Activated naive CD4-positive, alpha-beta T cell treated with anti-CD3 and anti-CD28 coated beads, Interleukin-2, amount 50 U/mL, for 16 hours (primary cell): ENCODE measurements at places on chromosomes 1 and 21.
A peak's percentile ranks its signal among the peaks of the same experiment; 100 is the strongest.

DNA sequence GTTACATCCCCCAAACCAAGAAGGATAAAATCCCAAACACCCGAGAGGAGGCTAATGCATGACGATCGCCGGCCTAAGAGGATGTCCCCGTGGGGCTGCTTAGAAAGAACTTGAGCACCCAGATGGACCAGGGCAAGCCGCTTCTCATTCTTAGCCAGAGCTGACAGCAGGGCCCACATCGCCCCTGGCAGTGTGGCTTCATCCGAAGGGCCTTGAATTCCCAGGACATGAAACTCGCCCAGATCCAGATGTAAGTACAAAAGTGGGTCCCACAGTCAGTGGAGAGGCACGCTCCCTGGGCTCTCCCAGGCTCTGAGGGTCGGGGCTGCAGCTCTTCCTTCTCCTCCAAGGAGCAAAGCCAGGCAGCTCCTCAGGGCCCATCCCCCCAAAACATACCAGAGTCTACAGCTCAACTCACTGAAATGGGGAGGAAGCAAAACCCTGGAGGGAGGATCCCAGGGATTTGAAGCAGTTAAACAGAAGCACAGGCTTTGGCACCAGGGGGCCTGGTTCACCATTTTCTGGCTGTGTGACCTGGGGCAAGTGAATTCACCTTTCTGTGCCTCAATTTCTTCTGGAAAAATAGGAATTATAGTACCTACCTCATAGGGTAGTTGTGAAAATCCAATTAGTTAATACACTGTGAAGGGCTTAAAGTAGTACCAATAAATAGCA, 85.6 kb downstream of the MAN1C1 start:
- no peak for DNase-seq

DNA sequence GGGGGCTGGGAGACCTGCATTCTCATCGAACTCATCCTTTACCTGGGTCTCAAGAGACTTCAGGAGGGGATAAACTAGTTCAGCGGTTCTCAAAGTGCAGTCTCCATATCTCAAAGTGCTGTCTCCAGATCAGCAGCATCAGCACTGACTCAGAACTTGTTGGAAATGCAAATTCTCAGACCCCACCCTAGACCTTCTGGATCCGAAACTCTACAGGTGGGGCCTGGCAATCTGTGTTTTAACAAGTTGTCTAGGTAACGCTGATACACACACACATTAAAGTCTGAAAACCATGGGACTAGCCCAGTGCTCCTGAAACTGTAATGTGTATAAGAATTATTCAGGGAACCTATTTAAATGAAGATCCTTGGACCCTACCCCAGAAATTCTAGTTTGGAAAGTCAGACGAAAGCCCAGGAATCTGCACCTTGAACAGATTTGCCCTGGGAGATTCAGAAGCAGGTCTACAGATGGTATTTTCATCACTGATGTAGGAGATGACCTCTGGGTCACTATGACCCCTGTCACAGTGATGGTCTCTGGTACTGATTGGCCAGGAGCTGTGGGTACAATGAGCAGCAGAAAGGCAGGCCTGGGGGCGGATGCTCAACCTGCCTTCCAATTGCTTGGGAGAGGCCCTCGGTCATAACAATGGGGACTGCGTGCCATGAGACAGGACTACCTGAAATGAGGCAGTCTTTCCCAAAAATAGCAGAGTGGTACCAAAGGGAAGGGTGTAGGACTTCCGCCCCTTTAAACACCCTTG, 127.2 kb downstream of the FAM78B start:
- DNase-seq, result no peak

DNA sequence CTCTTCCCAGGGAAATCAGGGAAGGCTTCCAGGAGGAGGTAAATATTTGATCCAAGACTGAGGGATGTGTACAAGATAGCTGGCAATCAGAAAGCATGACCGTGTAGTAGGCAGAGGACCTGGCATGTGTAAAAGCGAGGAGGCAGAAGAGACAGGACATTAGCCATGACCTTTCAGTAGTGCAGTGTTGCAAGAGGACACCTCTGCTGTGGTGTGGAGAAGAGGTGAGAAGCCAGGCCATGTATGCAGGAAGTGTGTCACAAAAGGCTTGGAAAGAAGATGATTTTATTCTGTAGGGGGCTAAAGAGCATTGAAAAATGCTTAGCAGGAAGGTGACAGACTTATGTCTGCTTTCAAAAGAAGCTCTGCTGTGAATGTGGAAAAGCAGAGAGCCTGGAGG, 381.0 kb downstream of the ZP4 start:
- no peak for DNase-seq

DNA sequence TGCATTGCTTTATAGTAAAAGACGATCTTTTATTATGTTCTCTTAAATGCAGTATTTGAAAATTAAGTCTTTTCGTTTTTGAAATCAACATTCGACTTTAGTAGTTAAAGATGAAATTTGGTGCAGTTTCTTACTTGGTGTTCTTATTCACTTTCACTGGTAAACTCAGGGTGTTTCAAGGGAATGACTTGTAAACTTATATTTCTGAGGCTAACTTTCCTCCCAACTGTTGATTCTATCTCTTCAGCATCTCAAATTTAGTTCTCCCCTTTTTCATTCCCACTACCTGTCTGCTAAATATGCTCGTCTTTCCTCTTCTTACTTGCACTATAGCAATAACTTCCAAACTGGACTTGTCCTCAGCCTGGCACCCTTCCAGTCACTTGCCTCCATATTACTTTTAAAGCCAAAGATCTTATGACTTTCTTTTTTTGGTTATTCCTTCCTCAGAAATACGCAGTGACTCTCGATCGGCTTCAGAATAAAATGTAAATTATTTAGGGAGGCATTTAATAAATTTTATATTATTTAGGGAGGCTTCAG, 988 bp downstream of the SLC35A3 start:
- DNase-seq, result no peak

DNA sequence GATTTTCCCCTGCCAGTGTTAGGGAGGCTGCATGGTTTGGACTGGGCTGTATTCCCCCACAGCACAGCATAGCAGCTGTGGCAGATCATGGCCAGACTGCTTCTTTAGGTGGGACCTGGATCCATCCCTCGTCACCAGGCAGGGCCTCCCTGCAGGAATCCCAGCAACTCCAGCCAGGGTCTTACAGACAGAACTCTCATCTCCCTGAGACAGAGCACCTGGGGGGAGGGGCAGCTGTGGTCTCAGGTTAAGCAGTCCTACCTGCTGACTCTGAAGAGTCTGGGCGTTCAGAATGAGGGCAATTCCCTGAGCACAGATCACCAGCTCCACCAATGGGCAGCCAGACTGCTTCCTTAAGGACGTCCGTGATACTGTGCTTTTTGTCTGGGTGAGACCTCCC, 47.9 kb upstream of the C1orf115 start:
- no peak for DNase-seq

GRCh38 chr1:205013683-205014367, 29.2 kb upstream of the CNTN2 start:
- DNase-seq, result no peak

DNA sequence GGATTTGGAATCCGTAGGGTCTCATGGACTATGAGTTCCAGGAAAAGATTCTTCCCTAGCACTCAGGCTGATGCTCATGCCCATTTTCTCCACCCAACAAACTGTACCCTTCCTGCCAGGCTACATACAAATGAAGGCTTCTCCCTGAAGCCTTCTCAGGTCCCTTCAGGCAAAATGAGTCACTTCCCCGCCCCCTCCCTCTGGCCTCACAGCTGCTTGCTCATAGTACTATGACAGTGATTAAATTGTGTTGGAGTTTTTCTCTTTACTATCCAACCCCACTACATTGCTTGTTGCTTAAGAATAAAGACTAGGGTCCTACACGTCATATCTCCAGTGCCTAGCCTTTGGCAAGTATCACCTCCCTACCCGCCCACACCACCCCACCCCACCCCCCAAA, 207.6 kb upstream of the NFIA start:
- DNase-seq, result no peak

GRCh38 chr1:197441999-197442414, 174.0 kb downstream of the CRB1 start:
- DNase-seq, result no peak

DNA sequence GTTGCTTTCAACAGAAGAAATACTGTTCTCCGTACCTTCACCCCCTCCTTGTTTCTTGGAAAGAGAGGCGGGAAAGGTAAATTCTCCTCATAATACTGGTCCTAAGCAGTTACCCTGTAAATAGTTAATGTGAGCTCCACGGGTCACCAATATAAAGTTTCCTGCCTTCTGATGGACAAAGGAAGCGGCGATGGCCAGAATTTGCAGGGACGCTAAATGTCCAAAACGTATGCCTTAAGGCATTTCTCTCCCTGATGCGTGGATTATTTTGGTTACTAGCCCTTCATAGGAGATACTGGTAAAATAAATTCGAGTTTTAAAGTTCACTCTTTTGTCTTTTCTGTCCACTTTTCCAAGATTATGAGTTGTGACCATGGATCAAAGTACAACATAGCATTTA, 898 bp upstream of the PTGS2 start:
- DNase-seq, result no peak

- peak; percentile 26 for DNase-seq
Measured at GRCh38 chr1:61782771-61783170, 40.5 kb downstream of the PATJ start.

GRCh38 chr1:11373895-11374747, 101.1 kb downstream of the UBIAD1 start:
- no peak for DNase-seq

DNA sequence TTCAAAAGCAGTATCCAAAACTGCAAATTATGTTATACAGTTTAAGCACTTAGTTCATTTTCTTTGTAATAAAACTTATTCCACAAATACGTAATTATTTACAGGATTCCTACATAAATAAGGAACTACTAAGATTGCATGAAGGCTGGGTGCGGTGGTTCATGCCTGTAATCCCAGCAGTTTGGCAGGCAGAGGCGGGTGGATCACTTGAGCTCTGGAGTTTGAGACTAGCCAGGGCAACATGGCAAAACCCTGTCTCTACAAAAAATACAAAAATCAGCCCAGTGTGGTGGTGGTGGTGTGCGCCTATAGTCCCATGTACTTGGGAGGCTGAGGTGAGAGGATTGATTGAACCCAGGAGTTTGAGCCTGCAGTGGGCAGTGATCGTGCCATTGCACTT, 69.3 kb downstream of the POU2F1 start:
- no peak for DNase-seq
